ENCODE measurements at places on chromosomes 12 and 14. TPM values are rescaled to one million over a fixed set of nuclear protein-coding genes. Genes with fewer than 3 reads are reported as not detected.

Gene IFI27L1
- total RNA-seq: 9.4 TPM

Gene MYO1A
- 6.2 TPM for total RNA-seq

Gene RNF212B
- total RNA-seq: not detected

Gene TOMM20L
- total RNA-seq: 1.3 TPM

Gene GPX2
- 1.0 TPM for total RNA-seq

Gene CD4
- 64.0 TPM for total RNA-seq

DNA sequence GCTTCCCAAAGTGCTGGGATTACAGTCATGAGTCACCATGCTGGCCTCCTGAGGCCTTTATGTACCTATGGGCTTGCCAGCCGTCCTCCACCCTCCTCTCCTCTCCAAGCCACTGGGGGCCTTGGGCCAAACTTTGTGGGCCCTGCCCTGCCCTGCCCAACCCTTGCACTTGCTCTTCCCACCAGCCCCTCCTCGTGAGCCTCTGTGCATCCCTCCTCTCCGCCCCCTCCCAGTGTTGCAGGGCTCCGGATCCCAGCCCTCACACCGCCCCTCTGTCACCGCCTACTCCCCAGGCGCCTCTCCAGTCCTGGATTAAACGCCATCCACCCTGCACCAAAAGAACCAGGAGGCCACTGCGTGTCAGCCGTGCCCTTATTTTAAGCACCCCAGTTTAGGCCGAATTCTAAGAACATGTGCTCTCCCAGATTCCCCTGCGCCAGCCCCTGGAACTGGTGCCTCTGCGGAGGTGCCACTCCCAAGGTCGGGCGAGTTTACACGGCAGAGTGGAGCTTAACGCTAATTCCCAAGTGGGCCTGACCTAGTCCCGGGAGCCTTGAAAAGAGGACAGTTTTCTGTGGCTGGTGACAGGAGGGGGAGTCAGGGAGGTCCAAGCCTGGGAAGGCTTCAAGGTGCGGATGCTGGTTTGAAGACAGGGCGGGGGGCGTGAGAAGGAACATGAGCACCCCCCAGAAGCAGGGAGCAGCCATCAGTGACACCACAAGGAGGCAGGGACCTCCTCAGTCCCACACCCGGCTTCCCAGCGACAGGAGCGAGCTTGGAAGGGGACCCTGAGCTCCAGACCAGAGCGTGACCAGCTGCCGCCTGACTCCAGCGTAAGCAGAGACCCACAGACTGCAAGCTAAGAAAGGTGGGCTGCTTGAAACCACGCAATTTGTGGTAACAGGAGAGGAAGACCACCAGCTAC, 21.2 kb upstream of the CDCA4 start:
- H3K36me3 ChIP-seq: no peaks in the 10 kb centered on the region
- H3K27ac ChIP-seq: no peak overlapping the region
- H3K4me3 ChIP-seq: no peak overlapping the region
- peaks cover 9% of the 10 kb centered on the region for H3K4me1 ChIP-seq
- no peak for DNase-seq
- H3K27me3 ChIP-seq: no peaks in the 10 kb centered on the region

DNA sequence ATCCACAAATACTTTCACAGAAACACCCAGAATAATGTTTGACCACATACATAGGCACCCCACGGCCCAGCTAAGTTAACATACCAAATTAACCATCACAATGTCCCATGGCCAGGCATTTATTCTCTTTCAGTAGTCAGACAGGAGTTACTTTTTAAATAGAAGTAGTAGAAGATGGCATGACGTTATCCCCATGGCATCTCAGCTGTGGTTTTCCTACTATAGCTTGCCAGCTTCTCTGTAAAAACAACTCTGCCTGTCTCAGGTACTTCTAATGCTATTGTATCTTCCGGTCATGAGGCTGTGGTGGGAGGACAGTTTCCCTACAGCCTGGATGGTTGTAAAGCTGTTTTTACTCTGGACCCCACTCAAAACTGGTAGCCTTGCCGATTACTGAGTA, 19.3 kb downstream of the CTSG start:
- no peaks in the 10 kb centered on the region for H3K4me1 ChIP-seq
- no peaks in the 10 kb centered on the region for H3K36me3 ChIP-seq
- H3K4me3 ChIP-seq: no peak overlapping the region
- DNase-seq: no peak

- H3K4me1 ChIP-seq: peaks cover 20% of the 10 kb centered on the region
- no peak for DNase-seq
- peak overlapping the region; percentile 12 for H3K27ac ChIP-seq
- H3K36me3 ChIP-seq: no peaks in the 10 kb centered on the region
- peaks cover 5% of the 10 kb centered on the region for H3K27me3 ChIP-seq
Observed at GRCh38 chr14:70807898-70808415, 1.4 kb downstream of the MAP3K9 start.

GRCh38 chr12:124508381-124509079, 58.9 kb downstream of the NCOR2 start:
- peaks cover 91% of the 10 kb centered on the region for H3K4me1 ChIP-seq
- no peaks in the 10 kb centered on the region for H3K27me3 ChIP-seq

DNA sequence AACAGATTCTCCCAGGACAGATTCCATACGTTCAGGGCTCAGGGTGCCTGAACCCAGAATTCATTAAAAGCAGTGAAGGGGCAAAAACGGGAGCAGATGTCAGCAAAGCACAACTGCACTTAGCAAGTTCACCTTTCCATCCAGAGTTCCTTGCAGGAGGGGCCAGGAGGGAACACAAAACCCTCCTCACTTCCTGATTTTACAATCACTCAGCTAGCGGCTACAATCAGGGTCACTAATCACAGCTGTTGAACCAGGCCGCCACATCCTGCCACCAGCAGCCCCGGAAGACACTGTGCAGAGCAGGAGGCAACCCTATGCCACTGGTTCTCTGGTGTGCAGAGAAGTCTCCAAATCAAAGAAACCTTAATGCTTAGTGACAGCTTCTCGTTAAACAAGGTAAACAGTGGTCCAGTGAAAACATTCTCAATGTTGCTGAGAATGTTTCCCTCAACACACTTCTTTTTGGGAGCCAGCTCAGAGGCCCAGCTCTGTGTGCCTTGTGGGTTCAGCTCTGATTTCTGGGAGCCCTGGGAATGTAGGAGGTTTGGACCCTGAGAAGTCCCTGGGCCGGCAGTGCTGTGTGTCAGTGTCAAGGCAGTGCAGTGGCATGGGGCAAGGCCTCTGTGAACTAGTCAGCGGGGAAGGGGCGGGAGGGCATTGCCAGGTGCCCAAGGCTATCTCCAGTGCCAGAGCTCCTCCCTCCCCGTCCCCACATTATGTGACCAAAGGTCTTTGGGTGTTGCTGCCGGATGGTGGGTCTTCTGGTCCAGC, 54.5 kb downstream of the VCPKMT start:
- H3K36me3 ChIP-seq: no peaks in the 10 kb centered on the region
- no peaks in the 10 kb centered on the region for H3K27me3 ChIP-seq
- peak; percentile 57 for DNase-seq
- H3K4me1 ChIP-seq: peaks cover 20% of the 10 kb centered on the region

DNA sequence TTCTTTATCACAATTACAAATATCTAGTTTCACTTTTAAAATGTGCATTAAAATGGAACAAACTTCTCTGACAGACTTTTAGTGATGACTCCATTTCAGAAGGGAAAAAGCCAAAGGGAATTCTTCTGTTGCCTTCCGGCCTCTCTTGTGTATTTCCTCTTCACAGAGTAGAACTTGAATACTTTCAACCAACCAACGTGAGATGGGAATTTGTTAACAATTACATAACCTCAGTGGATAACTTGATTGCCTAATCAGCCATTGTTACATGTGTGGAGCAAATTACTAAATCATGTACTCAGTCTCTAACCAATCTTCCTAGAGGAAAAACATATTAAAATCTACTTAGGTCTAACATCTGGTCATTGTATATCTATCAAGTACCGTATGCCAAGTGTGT, 291.1 kb downstream of the SYT1 start:
- DNase-seq: no peak
- H3K4me3 ChIP-seq: no peak overlapping the region
- H3K27ac ChIP-seq: no peak overlapping the region
- no peaks in the 10 kb centered on the region for H3K4me1 ChIP-seq
- no peaks in the 10 kb centered on the region for H3K36me3 ChIP-seq

- H3K4me3 ChIP-seq: no peak overlapping the region
- no peak for DNase-seq
Observed at GRCh38 chr12:124856842-124857178, 6.9 kb downstream of the SCARB1 start.

- H3K4me1 ChIP-seq: no peaks in the 10 kb centered on the region
- H3K36me3 ChIP-seq: no peaks in the 10 kb centered on the region
- H3K27me3 ChIP-seq: no peaks in the 10 kb centered on the region
- no peak for DNase-seq
- H3K27ac ChIP-seq: no peak overlapping the region
Observed at GRCh38 chr12:22787557-22787956, 162.6 kb downstream of the ETNK1 start.

- no peaks in the 10 kb centered on the region for H3K27me3 ChIP-seq
- peak; percentile 39 for DNase-seq
- no peak overlapping the region for H3K4me3 ChIP-seq
Observed at GRCh38 chr14:104360501-104360900, 219.1 kb upstream of the C14orf180 start.

- H3K36me3 ChIP-seq: no peaks in the 10 kb centered on the region
- no peak overlapping the region for H3K4me3 ChIP-seq
- no peaks in the 10 kb centered on the region for H3K27me3 ChIP-seq
- H3K4me1 ChIP-seq: peaks cover 55% of the 10 kb centered on the region
- H3K27ac ChIP-seq: peak overlapping the region; percentile 54
- no peak for DNase-seq
Observed at GRCh38 chr12:116133149-116133548, 144.3 kb downstream of the MED13L start.

DNA sequence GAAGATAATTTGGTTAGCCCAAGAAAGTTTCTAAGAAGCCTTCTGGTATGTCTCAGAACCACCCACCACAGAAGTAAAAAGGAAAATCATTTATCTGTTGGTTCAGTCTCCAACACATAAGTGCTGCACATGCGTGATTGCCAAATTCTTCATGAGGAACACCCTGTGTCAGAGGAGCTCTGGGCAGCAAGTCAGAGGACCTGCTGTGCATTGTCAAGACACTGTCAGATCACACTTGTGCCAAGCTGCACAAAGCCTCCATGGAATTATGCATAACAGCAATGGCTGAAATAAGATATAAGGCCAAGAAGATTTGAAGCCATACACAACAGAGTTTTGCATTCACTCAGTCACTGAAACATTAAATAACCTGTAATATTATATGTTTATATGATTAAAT, 1304.7 kb upstream of the FLRT2 start:
- no peak overlapping the region for H3K4me3 ChIP-seq
- no peak overlapping the region for H3K27ac ChIP-seq
- DNase-seq: no peak
- H3K27me3 ChIP-seq: no peaks in the 10 kb centered on the region
- H3K4me1 ChIP-seq: no peaks in the 10 kb centered on the region

- peak; percentile 38 for DNase-seq
- no peaks in the 10 kb centered on the region for H3K27me3 ChIP-seq
- peak overlapping the region; percentile 96 for H3K27ac ChIP-seq
- H3K4me3 ChIP-seq: peak overlapping the region; percentile 76
- H3K4me1 ChIP-seq: peaks cover 40% of the 10 kb centered on the region
Observed at GRCh38 chr12:6605421-6606330, 1.5 kb downstream of the CHD4 start.

DNA sequence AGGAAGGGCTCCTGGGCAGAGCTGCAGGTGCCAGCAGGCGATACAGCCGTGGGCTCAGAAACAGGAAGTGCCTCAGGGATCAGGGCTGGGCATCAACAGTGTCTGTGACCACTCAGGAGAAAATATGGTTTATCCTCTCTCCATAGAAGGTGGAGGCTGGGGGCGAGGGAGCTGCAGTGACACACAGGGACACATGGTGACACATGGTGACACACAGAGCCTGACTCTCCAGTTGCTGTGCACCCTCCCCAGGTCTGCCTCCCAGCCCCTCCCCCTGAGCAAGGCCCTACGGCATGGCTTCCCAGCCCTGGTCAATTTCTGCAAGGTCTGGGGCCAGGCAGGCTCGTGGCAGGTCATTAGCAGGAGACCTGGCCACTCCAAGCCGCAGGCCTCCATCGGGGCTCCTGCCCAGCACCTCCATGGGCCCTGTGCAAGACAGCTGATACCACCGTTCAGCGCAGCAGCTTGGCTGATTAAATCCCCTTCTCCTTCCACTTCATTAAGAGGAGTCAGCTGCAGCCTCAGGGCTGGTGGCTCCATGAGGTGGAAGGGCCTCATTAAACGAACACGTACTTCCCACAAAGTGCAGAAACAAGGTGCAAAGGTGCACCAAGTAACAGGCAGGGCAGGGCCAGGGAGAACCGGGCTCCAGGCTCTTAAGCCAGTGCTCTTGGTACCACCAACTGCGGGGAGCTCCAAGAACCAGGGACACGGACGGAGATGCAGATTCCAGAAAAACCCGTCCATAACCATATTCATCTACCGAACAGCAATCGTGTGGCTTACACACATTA, 60.7 kb downstream of the CCNK start:
- H3K36me3 ChIP-seq: no peaks in the 10 kb centered on the region
- H3K27ac ChIP-seq: no peak overlapping the region
- H3K4me1 ChIP-seq: peaks cover 12% of the 10 kb centered on the region

DNA sequence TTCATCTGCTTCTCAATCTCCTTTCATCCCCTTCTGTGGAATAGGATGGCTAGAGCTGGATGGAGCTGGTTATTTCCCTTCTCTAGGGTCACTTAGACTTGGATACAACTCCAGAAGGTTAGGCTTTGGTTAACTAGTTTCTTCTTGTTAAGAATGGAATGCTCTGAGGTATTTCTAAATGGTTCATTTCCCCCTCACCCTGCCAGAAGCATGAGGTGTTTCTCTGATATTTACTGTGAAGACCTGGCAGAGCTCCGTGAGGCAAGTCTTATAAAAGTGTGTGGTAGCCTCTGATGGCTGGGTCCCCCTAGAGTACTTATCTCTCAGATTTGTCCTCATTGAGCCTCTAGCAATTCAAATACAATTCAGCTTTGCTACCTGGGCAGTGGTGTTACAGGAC, 207.9 kb downstream of the SLC16A7 start:
- H3K4me1 ChIP-seq: no peaks in the 10 kb centered on the region
- no peak overlapping the region for H3K27ac ChIP-seq
- no peak overlapping the region for H3K4me3 ChIP-seq
- DNase-seq: no peak
- H3K27me3 ChIP-seq: no peaks in the 10 kb centered on the region

- no peaks in the 10 kb centered on the region for H3K27me3 ChIP-seq
- no peak overlapping the region for H3K27ac ChIP-seq
- H3K4me1 ChIP-seq: no peaks in the 10 kb centered on the region
- H3K4me3 ChIP-seq: no peak overlapping the region
Observed at GRCh38 chr12:66692170-66692569, 13.3 kb upstream of the GRIP1 start.

- no peak for DNase-seq
- no peaks in the 10 kb centered on the region for H3K4me1 ChIP-seq
- no peaks in the 10 kb centered on the region for H3K27me3 ChIP-seq
- H3K27ac ChIP-seq: no peak overlapping the region
- no peak overlapping the region for H3K4me3 ChIP-seq
Observed at GRCh38 chr14:64026600-64026999, 173.8 kb downstream of the SYNE2 start.

GRCh38 chr14:36430662-36431084, 89.4 kb downstream of the NKX2-1 start:
- H3K27ac ChIP-seq: peak overlapping the region; percentile 78
- H3K27me3 ChIP-seq: no peaks in the 10 kb centered on the region
- no peaks in the 10 kb centered on the region for H3K36me3 ChIP-seq
- no peak overlapping the region for H3K4me3 ChIP-seq
